NCI-H1436 treated with DMSO at 0.1 percent for 48 hours (cell line): ENCODE measurements at places on chromosomes 13 and 19.

- DNase-seq: no peak
Measured at GRCh38 chr13:81636120-81636519, 1295.2 kb upstream of the SPRY2 start.

DNA sequence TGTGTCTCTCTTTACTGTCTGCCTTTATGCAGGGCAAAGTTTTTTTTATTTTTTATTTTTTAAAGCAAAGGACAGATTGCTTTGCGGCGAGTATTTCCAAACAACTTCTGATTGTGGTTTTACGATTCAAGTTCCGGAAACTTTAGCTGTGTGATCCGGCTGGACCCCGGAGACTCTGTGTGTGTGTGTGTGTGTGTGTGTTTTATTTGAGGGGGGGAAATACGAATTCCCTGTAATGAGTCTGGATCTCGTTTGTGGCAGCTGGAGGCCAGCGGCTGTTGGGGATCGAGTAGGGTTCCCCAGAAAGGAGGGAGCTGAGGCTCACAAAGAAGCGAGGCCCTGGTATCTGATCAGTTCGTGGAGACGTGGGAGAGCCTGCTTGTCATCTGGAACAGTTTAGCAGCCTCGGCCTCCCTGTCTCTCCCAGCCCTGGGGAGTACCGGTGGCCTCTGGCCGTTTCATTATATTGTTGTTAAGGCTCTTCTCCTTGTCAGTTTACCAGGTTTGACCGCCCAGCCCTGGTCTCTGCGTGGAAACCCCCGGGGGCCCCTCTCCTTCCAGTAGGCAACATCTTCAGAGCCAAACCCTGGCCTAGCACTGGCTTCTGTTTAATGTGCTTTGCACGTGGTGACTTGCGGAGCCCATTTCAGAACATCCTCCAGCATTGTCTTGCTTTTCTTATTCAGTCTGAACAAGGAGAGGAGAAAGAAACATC, 1.3 kb downstream of the FARP1 start:
- DNase-seq: no peak

DNA sequence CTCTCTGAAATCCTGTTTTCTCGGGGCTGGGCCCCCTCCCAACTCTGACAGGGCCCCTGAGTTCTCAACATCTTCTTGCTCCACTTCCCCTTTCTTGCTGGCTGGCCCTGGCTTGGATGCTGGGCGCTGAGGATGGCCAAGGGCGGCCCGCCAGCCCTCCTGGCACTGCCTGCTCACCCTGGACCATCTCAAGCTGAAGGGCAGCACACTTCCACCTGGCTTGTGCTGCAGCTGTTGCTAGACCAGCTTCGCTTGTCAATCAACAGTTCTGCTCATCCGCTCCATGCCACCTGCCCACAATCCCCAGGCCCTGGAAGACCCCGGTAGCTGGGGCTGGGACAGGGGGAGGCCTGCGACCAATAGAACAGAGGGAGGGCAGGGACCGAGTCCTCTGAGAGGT, 6.9 kb upstream of the GMIP start:
- no peak for DNase-seq

GRCh38 chr19:20035935-20036334, 3.4 kb downstream of the ZNF682 start:
- no peak for DNase-seq

GRCh38 chr19:33124207-33125098, 7.5 kb upstream of the WDR88 start:
- DNase-seq: no peak

DNA sequence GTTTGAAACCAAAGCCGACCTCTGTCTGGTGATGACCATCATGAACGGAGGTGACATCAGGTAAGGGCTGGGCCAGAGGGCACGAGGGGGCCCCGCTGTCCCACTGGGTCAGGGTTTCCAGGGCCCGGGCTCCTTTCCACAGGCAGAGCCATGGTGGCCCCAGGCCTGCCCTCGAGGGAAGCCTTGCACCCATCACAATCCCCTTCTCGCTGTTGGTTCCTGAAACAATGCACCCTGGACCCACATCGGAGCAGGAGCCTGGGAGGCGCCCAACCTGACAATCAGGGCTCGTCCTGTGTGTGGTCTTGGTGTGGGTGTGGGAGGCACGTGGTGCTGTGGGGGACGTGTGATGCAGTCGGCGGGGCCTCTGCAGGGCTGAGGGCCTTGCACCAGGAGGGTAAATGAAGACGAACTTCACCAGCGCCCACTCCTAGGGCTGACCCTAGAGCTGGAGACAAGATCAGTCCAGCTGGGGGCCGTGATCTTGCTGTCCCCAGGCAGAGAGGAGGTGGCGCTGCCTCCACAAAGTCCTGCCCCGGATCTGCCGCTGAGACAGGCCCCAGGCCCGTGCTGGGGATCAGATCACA, 2.8 kb downstream of the GRK1 start:
- no peak for DNase-seq

- no peak for DNase-seq
Measured at GRCh38 chr13:34038541-34039068, 220.7 kb downstream of the RFC3 start.

GRCh38 chr19:648305-648704, 8.6 kb downstream of the FGF22 start:
- no peak for DNase-seq

- DNase-seq: no peak
Measured at GRCh38 chr13:30850204-30850866, 55.7 kb upstream of the MEDAG start.

- DNase-seq: no peak
Measured at GRCh38 chr13:111620166-111620565, 299.7 kb downstream of the TEX29 start.

DNA sequence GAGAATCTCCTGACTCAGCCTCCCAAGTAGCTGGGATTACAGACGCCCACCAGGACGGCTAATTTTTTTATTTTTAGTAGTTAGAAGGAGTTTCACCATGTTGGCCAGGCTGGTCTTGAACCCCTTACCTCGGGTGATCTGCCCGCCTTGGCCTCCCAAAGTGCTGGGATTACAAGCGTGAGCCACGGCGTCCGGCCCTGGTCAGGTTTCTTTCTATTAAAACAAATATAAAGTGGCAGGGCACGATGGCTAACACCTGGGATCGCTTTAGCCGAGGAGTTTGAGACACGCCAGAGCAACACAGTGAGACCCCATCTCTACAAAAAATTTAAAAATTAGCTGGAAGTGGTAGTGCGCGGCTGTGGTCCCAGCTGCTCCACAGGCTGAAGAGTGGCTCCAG, 1.5 kb upstream of the MED25 start:
- DNase-seq: no peak

GRCh38 chr13:67330149-67330548, 100.0 kb upstream of the PCDH9 start:
- DNase-seq: no peak

DNA sequence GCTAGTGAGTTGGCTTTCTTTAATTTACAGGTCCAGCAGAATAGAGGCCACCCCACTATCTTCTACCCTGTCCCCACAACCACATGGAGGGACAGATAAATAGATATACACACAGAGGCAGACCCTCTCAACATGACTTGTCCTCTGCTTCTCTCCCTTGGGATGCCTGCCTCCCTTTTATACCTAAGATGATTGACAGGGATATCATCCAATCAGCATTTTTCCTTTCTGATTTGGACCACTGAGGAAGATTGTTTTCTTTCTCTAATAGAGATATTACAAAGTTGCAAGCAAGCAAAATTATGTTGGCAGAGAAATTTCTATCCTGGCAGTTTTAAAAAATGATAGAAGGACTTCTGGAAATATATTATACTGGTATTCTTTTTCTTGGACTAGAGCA, 35.8 kb downstream of the STOML3 start:
- DNase-seq: no peak

DNA sequence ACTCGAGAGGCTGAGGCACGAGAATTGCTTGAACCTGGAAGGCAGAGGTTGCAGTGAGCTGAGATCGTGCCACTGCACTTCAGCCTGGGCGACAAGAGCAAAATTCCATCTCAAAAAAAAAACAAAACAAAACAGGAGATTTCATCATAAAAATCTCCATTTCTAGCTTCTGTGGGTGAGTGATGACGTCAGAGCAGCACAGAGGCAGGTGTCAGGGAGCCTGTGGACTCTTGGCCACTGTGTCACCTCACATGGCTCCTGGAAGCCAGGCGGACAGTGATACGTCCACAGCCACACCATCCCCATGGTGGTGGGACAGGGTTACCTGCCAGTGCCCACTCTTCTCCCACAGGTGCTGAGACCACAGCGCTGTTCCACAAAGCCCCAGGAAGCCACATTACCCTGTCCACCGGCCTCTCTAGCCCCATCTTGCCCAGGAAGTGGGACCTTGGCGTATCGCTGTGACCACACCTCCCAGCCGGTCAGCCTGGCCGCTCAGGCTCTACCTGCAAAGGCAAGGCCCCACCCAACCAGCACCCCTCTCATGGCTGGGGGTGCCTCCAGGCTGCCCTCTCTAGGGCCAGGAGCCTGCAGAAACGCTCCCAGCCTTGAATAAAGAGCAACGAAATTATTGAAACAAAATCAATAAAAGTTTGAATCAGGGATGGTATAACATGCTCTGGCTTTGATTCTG, 2.5 kb upstream of the FXYD3 start:
- no peak for DNase-seq

GRCh38 chr19:57192077-57192420, 749 bp downstream of the ZNF264 start:
- no peak for DNase-seq

DNA sequence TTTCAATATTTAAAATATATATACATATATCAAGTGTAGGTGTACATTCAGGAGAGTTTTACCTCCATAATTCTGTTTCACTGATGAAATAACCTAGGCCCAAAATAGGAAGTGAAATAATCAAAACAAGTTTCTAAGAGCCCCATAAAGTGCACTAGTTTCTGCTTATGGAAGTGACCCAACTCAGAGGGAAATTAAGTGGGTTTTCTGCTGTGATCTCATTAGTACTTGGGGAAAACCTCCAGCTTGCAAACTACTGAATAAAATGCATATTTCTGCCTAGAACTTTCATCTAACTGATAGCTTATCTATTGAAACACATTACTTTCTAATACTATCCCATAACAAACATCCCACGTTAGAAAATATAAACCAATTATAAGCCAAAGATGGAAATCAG, 45.4 kb upstream of the MIR17HG start:
- no peak for DNase-seq

DNA sequence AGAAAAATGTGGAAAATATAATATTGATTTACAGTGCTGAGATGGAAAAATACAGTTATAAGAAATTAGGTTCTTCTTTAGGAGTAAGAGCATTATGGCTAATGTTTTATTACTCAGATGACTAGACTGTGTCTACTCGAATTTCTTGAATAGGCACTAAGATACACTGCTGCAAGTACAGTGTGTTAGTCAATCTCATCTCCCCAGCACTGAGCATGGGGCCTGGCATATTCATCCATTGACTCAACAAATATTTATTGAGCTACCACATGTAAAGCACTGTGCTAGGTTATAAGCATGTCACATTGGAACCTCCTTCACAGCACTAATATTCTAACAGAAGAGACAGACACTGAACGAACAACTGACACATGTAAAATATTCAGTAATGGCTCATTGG, 242.5 kb upstream of the GPC6 start:
- no peak for DNase-seq

DNA sequence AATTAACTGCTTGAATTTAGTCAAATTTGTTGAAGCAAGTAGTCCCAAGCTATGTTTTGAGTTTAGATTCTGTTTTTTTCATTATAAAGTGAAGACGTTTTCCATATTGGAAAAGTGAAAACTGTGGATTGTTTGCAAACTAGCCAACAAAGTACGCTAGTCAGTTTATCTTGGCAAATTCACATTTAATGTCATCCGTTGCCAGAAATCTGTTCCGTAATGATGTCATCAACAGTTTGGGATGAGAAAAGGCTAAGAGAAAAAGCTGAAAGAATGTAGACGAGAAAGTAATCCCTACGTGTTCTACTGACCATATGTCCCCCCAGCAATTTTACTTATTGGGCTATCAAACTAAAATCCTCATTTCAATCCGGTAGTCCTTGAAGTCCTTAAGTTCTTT, 419.6 kb downstream of the GPC6 start:
- DNase-seq: no peak

DNA sequence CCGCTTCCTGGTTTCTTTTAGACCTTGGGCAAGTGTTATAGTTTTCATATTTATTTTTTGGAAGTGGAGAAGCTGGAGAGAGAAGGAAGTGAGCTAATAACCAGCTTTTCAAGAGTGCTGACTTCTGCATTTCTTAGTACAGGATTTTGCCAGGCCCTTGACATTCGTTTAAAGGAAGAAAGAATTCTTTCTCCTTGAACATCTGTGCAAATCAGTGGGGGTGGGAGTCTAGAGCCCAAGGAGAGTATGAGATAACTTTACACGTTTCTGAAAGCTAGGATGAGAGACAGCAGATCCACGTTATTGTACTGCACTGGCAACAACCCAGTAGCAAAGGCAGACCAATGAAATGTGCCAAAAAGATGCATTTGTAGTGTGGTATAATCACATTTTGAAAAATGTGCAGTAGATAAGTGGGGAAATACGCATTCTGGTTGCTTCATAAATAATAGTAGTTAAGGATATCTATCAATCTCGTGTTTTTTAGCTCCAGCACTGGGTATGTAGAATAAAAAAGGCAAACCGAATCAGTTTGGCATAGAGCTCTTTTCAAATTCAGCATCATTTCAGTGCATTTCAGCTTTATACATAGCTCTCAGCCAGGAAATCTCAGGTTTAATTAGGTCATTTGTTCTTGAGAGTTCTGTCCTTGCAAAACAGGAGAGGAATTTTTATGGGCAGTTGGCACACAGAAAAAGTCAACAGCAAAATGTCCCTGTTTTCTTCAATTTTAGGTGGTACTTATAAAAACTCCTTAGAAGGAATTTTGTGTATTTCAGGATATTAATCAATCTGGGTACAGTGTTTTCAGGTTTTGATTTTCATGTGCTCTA, 4.3 kb downstream of the RNF113B start:
- no peak for DNase-seq

DNA sequence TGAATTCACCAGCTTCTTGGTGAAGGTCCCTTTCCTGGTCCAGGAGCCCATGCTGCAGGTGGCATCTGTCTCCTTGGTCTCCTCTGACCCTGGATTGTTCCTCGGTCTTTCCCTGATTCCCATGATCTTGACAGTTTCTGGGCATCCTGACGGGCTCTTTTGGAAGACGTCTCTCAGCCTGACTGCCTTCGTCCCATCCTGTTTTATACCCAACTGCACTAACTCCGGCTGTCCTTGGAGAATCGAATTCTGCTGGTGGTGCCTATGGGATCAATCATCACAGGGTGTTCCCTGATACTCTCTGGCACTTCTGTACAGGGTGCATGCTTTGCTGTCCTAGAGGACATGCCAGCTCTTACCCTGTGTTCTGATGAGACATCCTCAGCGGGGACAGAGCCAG, 19.1 kb downstream of the CERS1 start:
- no peak for DNase-seq

- DNase-seq: no peak
Measured at GRCh38 chr19:2578391-2578890, 102.5 kb downstream of the GADD45B start.

- no peak for DNase-seq
Measured at GRCh38 chr19:15142313-15142712, 35.1 kb downstream of the SYDE1 start.

GRCh38 chr13:32264407-32264806, 50.8 kb downstream of the ZAR1L start:
- DNase-seq: no peak

DNA sequence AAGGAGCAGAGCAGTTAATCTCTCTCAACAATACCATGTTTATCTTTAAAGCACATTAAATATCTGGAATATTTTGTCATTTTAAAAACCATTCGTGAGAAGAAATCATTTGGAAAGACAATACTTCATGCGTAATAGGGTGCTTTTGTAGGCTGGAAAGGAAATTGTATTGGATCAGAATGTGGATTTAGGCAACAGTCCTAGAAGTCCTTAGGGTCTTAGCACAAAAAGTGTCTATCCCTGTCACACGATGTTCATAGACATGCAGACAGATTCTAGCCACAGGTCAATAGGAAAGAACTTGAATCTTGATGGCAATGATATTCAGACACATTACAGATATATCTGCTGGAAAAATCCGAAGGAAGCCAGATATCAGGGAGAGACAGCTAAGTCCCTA, 156.0 kb downstream of the KCTD12 start:
- no peak for DNase-seq
